Umbilical cord (tissue), 2 donors: ENCODE measurements at places on chromosomes 16 and 17.

DNA sequence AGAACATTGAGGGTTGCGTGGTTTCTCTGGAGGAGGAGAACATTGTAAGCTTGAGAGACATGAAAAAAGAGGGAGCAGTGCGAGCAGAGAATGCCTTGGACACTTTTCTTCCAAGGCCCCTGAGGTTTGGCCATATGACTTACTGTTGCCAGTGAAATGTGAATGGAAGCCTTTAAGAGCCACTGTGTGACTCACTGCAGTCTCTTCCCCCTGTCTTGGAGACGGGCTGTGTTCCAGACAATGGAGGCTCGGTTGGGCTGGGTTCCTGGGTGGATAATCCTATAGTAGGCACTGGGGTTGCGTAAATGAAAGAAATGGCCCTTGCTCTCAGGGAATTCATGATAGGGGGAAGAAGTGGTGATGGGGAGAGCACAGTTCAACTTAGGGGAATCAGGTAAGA, 75.5 kb downstream of the SHISA9 start:
- no peak for DNase-seq

- peak; percentile 42 for DNase-seq
These were observed 24.2 kb downstream of the ORC6 start for GRCh38 chr16:46713634-46714033.

DNA sequence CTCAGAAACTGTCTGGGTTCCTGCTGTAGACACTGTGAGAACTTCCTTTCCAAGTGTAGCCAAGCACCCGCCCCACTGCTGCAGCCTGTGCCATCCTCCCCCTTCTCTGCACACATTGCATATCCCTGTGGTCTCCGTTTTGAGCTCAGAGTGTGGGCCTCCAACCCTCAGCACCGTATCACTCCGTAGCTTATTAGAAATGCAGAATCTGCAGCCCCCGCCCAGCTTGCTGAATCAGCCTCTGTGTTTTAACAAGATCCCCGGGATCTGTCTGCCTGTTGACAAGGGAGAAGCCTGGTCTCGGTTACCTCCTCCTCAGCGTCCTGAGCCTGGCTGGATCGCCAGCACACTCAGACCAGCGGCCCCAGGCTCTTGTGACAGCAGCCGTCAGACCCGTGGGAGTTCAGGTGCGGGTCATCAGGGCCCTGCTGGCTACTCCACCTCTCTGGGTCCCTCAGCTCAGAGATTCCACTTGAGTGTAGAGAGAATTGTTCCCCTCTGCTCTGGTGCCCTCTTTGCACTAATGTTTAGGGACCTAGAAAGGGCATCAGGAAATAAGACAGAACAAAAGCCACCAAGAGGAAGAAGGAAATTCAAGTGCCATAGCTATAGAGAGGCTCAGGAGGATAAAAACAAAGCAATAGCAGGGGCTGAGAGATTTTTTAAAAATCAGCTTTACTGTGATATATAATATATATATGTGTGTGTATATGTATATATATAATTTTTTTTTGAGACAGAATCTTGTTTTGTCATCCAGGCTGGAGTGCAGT, 92.3 kb downstream of the PITPNC1 start:
- DNase-seq, result peak; percentile 73

DNA sequence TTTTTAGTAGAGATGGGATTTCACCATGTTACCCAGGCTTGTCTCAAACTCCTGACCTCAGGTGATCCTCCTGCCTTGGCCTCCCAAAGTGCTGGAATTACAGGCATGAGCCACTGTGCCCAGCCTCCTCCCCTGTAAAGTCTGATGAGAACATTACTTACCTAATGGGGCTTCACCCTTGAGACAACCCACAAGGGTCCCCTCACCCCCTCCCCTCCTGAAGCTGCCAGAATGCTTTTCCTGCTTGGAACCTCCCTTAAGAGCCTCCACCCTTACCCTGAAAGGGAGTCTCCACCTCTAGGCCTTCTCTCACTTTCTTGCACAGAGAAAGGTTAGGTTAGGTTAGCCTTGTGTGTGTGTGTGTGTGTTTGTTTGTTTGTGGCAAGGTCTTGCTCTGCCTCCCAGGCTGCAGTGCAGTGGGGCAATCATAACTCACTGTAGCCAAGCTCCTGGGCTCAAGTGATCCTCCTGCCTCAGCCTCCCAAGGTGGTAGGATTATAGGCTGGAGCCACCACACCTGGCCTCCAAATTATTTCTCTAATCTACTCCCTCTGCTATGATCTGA, 8.9 kb downstream of the SLC5A11 start:
- no peak for DNase-seq

- DNase-seq, result no peak
These were observed 110.7 kb upstream of the SDK2 start for GRCh38 chr17:73754886-73755400.

GRCh38 chr16:72210555-72210954, 38.6 kb upstream of the PMFBP1 start:
- no peak for DNase-seq

DNA sequence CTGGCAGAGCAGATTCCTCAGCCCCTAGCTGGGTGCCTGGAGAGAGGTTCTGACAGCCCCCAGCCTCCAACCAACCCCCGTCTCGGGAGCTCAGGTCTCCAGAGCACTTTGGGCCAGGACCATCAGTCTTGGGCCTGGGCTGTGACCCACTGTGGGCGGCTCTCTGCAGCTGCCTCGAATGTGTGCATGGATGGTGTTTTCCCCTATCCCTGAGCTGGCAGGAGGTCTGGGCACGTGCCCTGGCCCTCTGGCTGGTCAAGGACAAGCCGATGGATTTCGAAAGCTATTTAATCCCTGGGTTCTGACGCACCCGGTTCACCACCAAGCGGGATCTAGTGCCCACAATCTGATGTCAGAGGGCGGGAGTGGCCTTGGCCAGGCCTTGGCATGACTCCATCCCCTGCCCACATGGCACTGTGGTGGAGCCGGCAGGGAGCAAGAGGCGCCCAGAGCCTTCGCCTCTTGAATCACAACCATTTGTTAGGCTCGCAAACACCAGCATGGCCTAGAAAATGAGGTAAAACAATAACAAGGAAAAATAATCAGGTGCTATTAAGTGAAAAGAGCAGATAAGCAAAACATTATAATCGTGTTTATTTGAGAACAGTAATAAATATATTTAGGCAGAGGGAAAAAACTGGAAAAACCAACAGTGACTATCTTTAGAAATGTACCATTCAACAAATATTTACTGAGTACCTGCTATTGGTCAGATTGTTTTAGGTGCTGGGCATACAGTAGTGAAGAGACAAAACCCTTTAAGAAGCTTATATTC, 69.3 kb upstream of the TOB1 start:
- no peak for DNase-seq

DNA sequence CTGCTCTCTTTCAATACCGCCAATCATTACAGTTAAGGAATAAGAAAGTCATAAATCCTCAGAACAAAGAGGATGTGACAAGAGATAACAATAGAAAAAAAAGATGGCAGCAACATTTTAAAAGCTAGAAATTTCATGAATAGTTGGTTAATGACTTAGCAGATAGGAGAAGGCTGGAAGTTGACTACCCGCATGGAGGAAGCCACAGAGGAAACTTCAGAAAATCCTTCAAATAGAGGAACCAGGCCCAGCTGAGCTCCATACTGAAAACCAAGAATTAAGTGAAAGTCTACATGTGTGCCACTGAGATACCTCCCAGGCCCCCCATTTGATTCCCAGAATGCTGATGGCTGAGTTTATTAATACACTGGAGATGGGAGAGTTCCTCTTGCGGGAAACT, 109.3 kb downstream of the GSG1L start:
- no peak for DNase-seq
